ENCODE measurements at places on chromosomes 11 and 22. TPM values are rescaled to one million over a fixed set of nuclear protein-coding genes. Genes with fewer than 3 reads are reported as not detected.

GRCh38 chr22:25134028-25134427 lies 65.6 kb upstream of the CRYBB3 start:
- no peak overlapping the region for H3K4me3 ChIP-seq
- no peak for DNase-seq
- H3K4me1 ChIP-seq = no peaks in the 10 kb centered on the region
- no peak overlapping the region for H3K27ac ChIP-seq
- no peaks in the 10 kb centered on the region for H3K36me3 ChIP-seq
- no peaks in the 10 kb centered on the region for H3K27me3 ChIP-seq

DNA sequence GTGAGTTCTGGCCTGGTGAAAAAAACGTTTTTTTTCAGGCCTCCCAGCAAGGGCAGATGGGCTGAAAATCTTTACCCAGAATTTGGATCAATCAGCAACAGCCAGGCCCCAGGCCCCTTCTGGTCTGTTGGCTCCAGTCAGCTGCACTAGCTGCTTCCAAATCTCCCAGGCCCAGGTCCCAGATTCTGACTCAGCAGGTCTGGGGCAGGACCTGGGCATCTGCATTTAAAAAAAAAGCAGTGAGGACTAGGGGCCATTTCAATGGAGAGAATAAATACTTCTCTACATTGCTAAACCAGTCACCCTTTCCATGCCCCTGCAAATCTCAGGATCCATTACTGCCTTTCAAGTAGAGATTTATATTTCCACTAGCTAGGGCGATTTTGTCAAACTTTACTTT lies 4.3 kb downstream of the SLC15A3 start:
- DNase-seq = no peak
- H3K27ac ChIP-seq = no peak overlapping the region
- peaks cover 33% of the 10 kb centered on the region for H3K27me3 ChIP-seq
- no peaks in the 10 kb centered on the region for H3K36me3 ChIP-seq

GRCh38 chr11:112103446-112103845 lies 16.8 kb downstream of the SDHD start:
- DNase-seq = no peak
- H3K27ac ChIP-seq = no peak overlapping the region
- H3K4me1 ChIP-seq = no peaks in the 10 kb centered on the region
- no peak overlapping the region for H3K4me3 ChIP-seq
- H3K36me3 ChIP-seq = no peaks in the 10 kb centered on the region

- H3K27ac ChIP-seq = no peak overlapping the region
- no peaks in the 10 kb centered on the region for H3K4me1 ChIP-seq
- no peaks in the 10 kb centered on the region for H3K27me3 ChIP-seq
- H3K36me3 ChIP-seq = no peaks in the 10 kb centered on the region
Measured at GRCh38 chr11:32809313-32809712, 14.9 kb upstream of the CCDC73 start.

DNA sequence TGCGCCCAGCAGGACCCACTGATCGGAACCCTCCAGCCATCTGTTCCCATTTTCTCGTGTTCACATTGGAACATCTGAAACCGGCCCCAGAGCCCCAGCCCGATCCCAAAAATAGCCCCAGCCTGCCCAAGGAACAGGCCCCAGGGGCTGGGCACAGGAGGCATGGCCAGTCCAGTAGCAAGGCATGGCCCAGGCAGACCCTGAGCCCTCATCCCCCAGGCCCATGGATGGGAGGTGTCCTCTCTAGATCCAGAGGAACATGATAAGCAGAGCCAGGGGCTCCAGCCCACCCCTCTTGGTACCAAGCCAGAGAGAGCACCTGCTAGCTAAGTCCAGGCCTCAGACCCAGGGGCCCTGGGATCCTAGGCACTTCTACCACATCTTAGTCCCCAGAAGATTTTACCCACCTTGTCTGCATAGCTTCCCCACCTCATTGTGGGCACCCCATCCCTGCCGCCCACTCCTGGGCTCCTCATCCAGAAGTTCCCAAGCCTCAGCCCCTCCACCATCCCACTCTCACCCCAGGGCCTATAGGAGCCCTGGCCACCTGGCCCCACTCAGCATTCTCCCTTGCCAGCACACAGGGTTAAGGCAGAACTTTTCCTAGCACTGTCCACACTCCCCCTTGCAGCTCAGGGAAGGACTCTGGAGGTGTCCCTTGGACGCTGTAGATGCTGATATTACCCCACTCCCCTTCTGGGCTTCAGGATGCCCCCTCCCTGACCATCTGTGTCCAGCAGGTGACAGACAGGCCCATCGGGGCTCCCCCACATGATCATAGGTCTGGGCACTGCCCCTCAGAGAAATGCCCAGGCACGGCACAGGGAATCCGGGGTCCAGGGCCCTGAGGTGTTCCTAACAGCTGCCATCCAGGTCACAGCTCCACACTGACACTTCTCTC lies 9.5 kb downstream of the BCL9L start:
- DNase-seq = no peak
- peaks cover 5% of the 10 kb centered on the region for H3K36me3 ChIP-seq
- peak overlapping the region; percentile 95 for H3K27ac ChIP-seq
- H3K4me1 ChIP-seq = peaks cover 100% of the 10 kb centered on the region

The FXYD6 gene
- total RNA-seq = 0.73 TPM

The ZNF215 gene
- total RNA-seq = 0.15 TPM

The USP28 gene
- total RNA-seq = 22.9 TPM
